Vagina (tissue), 2 donors: ENCODE measurements at places on chromosomes 5 and 9. TPM values are rescaled to one million over a fixed set of nuclear protein-coding genes. Genes with fewer than 3 reads are reported as not detected.

Gene TAS2R1
- not detected for total RNA-seq

Gene OGN
- total RNA-seq, result 11.5 TPM

Gene HTR4
- total RNA-seq, result 2.9 TPM

Gene AGXT2
- not detected for total RNA-seq

Gene RALGPS1
- 15.2 TPM for total RNA-seq

DNA sequence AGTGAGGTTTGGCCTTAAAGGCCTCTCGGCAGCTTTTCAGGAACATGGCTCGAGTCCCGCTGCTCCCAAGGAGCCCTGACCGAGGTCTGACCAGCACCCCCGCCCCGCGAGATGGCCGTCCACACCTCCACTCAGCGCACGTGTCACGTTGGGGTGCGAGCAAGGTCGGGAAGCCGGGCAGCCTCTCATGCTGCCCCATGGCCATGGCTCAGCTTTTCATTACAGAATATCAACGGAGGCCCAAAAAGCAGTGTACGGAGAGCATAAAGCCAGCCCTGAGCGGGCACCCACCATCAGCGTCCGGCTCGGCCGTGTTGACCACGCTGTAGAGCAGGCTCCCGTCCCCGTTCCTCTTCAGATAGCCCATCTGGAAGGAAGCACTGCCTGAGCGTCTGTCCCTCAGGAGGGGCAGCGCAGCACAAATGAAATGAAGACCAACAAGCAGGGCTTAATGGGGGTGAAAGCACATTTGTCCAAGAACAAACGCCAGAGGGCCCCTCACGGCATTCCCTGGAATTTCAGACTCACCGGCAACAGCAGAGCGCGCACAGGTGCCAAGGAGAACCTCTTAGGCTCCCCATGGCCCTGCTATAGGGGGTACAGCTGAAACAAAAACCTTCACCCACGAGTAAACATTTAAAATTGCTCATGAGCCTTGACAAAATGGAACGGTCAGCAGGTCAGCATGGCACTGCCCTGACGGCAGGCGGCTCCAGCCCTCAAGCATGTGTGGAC, 11.6 kb downstream of the BRD9 start:
- no peak overlapping the region for H3K27ac ChIP-seq
- no peaks in the 10 kb centered on the region for H3K27me3 ChIP-seq
- H3K4me1 ChIP-seq, result no peaks in the 10 kb centered on the region
- peaks cover 2% of the 10 kb centered on the region for H3K36me3 ChIP-seq

- no peaks in the 10 kb centered on the region for H3K36me3 ChIP-seq
- H3K27me3 ChIP-seq, result no peaks in the 10 kb centered on the region
- H3K4me1 ChIP-seq, result no peaks in the 10 kb centered on the region
- DNase-seq, result no peak
These were observed 17.1 kb upstream of the TRIM36 start for GRCh38 chr5:115186794-115187193.

DNA sequence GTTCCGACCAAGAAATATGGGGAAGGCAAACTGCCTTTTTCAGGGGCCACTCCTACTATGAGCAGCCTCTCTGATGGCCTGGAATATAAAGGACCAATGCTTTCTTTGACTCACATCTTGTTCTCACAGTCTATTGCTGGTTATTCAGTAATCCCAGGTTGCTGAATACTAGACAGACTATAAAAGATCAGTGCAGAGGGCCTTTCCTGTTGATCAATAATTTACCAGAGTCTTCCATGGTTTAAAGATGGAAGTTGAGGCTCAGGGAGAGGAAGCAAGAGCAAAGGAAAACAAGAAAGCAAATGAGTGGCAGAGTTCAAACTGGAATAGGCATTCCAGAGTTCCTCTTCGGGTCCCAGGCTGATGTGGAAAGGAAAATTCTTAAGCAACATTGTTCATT, 62.9 kb downstream of the FBXO38 start:
- H3K4me3 ChIP-seq, result no peak overlapping the region
- no peak for DNase-seq
- no peaks in the 10 kb centered on the region for H3K4me1 ChIP-seq
- no peaks in the 10 kb centered on the region for H3K36me3 ChIP-seq

- H3K36me3 ChIP-seq, result no peaks in the 10 kb centered on the region
- no peak overlapping the region for H3K27ac ChIP-seq
- H3K4me3 ChIP-seq, result no peak overlapping the region
- H3K27me3 ChIP-seq, result no peaks in the 10 kb centered on the region
These were observed 99.5 kb downstream of the GCNT1 start for GRCh38 chr9:76558465-76558864.

DNA sequence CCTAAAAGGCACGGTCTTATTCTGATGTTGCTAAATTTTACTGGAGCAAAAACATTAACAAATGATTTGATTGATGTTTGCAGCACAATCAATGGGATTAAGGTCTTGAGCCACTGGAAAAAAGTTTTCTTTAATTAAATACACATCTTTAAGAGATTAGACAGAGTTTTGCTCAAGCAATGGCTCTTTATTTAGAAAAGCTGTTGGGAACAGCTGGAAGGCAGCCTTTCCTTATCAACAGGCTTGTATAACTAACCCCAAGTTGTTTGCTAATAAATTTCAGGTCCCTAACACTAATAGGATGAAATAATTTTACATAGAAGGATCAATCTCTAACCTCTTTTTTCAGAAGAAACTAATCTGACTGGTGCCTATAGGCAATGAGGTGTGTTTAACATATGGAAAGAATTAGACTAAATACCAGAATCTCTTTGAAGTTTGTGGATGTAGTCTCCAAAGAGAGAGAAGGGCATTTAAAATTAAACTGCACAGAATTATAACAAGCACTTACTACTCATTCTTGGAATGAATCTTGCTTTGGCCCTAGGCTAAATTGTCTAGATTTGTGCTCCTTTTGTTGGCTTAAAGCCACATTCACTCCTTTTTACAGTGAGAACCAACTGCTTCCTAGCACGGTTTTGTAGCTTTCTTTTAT, 67.3 kb upstream of the TNFAIP8 start:
- no peak overlapping the region for H3K4me3 ChIP-seq
- peaks cover 50% of the 10 kb centered on the region for H3K4me1 ChIP-seq
- H3K27ac ChIP-seq, result no peak overlapping the region
- H3K27me3 ChIP-seq, result no peaks in the 10 kb centered on the region
- no peak for DNase-seq
- no peaks in the 10 kb centered on the region for H3K36me3 ChIP-seq

DNA sequence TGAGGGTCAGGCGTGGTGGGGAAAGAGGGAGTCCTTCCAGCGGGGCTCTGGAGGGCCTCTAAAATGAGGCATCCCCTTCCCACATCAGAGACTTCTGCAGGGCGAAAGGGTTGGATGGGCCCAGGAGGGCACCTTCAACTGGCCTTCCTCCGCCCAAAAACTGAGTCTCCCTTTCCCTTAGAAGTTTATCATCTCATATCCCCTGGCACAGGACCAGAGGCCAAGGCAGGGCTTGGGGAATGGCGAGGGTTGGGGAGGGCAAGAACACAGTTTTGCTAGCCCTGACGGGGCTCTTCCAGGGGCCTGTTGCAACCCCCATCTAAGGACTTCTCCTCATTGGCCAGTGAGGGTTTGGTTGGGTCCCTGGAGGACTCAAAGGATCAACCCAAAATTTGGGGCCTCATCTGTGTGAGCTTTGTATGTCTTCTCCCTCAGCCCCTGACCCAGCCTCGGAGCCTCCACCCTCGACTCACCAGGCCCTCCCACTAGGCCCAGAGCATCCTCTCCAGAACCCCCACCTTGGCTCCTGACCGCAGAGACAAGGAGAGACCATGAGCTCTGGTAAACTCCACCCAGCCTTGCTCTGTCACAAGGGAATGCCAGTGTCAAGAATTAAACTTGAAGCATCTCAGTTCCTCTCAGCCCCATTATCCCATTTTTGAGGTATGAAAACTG, 24.1 kb downstream of the AQP7 start:
- DNase-seq, result no peak
- H3K27ac ChIP-seq, result no peak overlapping the region
- no peak overlapping the region for H3K4me3 ChIP-seq
- H3K4me1 ChIP-seq, result peaks cover 19% of the 10 kb centered on the region
- no peaks in the 10 kb centered on the region for H3K27me3 ChIP-seq

GRCh38 chr5:82786748-82787147, 290.4 kb downstream of the TMEM167A start:
- no peak overlapping the region for H3K27ac ChIP-seq
- H3K4me3 ChIP-seq, result no peak overlapping the region
- H3K4me1 ChIP-seq, result no peaks in the 10 kb centered on the region
- H3K27me3 ChIP-seq, result no peaks in the 10 kb centered on the region

GRCh38 chr5:6096101-6096500, 282.2 kb downstream of the MED10 start:
- DNase-seq, result no peak
- no peaks in the 10 kb centered on the region for H3K27me3 ChIP-seq
- no peak overlapping the region for H3K27ac ChIP-seq
- H3K36me3 ChIP-seq, result no peaks in the 10 kb centered on the region
- H3K4me3 ChIP-seq, result no peak overlapping the region
- no peaks in the 10 kb centered on the region for H3K4me1 ChIP-seq

GRCh38 chr5:92180391-92180790, 797.3 kb upstream of the ARRDC3 start:
- H3K4me1 ChIP-seq, result no peaks in the 10 kb centered on the region
- no peak overlapping the region for H3K27ac ChIP-seq
- DNase-seq, result no peak
- no peaks in the 10 kb centered on the region for H3K36me3 ChIP-seq

GRCh38 chr5:95410279-95410678, 19.1 kb downstream of the FAM81B start:
- H3K4me3 ChIP-seq, result no peak overlapping the region
- no peaks in the 10 kb centered on the region for H3K4me1 ChIP-seq
- no peak for DNase-seq
- no peaks in the 10 kb centered on the region for H3K36me3 ChIP-seq

DNA sequence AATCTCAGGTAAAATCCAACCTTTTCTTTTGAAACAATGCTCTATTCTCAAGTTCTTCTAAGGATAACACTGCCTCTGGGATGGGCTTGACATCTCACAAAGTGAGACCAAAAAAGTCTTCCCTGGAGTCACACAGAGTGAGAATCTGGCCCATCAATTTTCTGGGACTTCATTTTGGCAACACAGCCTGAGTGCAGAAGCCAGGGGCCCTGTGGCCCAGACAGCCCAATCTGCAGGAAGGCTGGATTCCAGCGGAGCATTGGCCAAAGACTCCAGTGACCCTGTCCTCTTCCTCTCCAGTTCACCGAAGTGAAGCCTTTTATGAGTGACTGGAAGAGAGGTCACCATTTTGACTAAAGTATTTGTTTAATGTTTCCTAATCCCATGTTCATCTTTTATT, 105.1 kb downstream of the PLK2 start:
- no peaks in the 10 kb centered on the region for H3K36me3 ChIP-seq
- no peak for DNase-seq
- H3K27ac ChIP-seq, result no peak overlapping the region
- no peaks in the 10 kb centered on the region for H3K27me3 ChIP-seq

GRCh38 chr5:140251527-140251973, 51.4 kb downstream of the PFDN1 start:
- H3K4me3 ChIP-seq, result no peak overlapping the region
- peaks cover 32% of the 10 kb centered on the region for H3K4me1 ChIP-seq
- H3K27me3 ChIP-seq, result no peaks in the 10 kb centered on the region
- no peak overlapping the region for H3K27ac ChIP-seq

GRCh38 chr5:88732862-88733261, 150.1 kb downstream of the MEF2C start:
- DNase-seq, result no peak
- no peaks in the 10 kb centered on the region for H3K27me3 ChIP-seq
- H3K4me3 ChIP-seq, result no peak overlapping the region
- H3K4me1 ChIP-seq, result peaks cover 14% of the 10 kb centered on the region
- no peaks in the 10 kb centered on the region for H3K36me3 ChIP-seq
